ENCODE measurements at places on chromosomes 4 and X.

- DNase-seq, result no peak
Measured at GRCh38 chrX:13360146-13360545, 40.3 kb upstream of the ATXN3L start.

GRCh38 chr4:123858465-123858864 lies 461.9 kb downstream of the SPRY1 start:
- DNase-seq, result no peak

DNA sequence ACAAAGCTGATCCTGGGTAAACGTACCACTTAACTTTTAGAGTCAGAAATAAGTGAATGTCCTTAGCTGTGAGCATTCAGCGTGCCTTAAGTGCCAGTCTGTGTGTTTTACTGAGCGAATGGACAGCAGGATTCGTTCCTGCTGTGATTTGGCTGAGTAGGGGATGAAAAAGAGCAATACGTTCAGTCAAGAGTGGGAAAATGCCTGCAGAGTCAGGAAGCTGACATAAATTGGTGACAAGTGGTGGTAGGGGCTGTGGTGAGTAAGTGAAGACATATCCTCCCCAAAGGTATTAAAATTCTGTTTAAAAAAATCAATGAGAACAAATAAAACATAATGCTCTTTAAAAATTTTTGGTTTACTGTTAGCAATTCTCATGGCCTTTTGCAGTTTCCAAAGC lies 56.6 kb upstream of the TNIP3 start:
- no peak for DNase-seq

GRCh38 chrX:46485897-46486296 lies 59.3 kb downstream of the ZNF674 start:
- DNase-seq, result no peak

GRCh38 chr4:163755013-163755412 lies 260.5 kb downstream of the TMA16 start:
- no peak for DNase-seq

DNA sequence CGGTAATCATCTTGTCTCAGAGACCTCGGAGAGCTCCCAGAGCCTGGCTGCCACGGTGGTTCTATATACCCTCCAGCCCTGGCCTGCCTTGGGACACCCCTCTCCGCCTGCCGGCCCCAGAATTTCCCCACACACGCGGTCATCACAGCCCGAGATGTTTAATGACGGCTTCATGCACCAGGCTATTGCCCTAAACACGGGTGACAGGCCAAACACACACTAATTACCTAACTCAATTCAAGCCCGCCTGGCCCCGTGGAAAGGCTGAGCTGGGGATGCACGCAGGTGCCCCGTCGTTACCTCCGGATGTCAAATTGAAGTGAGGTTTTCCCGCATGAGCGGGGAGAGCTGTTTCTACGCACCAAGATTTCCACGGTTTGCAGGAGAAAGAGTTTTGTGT lies 72.9 kb upstream of the PPP2R3B start:
- no peak for DNase-seq

DNA sequence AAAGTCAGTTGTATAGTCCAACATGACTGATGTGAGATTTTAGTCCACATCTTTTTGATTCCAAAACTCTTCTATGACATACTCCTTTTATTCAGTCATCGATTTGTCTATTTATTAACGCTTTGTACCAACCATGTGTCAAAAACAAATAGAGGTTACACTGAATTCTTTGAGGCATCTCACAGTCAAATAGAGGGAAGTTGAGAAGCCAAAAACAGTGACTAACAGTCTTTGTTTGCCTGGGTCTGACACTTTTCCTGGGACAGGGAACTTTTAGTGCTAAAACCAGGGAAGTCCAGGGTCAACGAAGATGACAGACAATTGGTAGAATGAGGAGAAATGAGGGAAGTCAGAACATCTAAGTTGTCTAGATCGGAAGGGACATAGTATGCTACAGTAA lies 169.9 kb upstream of the HS3ST1 start:
- DNase-seq, result no peak

GRCh38 chrX:20538974-20539373 lies 272.3 kb upstream of the RPS6KA3 start:
- no peak for DNase-seq

GRCh38 chr4:26181616-26182015 lies 139.2 kb upstream of the RBPJ start:
- no peak for DNase-seq

GRCh38 chr4:75831856-75832405 lies 70.3 kb downstream of the PPEF2 start:
- no peak for DNase-seq

GRCh38 chr4:54498661-54499111 lies 159.1 kb upstream of the KIT start:
- no peak for DNase-seq

GRCh38 chr4:25112366-25112994 lies 47.8 kb downstream of the SEPSECS start:
- DNase-seq, result no peak

GRCh38 chr4:138804711-138805110 lies 210.9 kb upstream of the NOCT start:
- DNase-seq, result no peak

DNA sequence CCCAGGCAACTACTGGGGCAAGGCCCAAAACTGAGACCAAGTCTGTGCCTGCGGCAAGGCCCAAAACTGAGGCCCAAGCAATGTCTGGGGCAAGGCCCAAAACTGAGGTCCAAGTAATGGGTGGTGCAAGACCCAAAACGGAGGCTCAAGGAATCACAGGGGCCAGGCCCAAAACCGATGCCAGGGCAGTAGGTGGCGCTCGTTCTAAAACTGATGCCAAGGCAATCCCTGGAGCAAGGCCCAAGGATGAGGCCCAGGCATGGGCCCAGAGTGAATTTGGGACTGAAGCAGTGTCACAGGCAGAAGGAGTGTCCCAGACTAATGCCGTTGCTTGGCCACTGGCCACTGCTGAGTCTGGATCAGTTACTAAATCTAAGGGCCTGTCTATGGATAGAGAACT lies 2.7 kb downstream of the GPRASP2 start:
- no peak for DNase-seq

DNA sequence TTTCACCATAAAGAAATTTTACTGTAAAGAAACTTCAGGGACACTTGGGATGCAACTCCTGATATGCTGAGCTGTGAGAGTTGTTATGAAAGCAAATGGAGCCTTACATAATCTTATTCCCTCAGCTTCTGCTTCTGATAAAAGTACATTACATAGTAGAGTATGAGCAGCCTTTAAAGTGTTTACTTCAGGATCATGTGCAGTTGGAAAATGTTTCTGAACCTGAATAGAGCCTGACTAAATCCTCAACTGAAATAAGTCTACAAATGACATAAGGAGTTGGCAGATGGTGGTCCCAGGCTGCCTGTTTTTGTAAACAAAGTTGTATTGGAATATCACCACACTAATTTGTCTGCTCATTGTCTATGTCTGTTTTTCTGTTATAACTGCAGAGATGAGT lies 19.3 kb downstream of the RASSF6 start:
- DNase-seq, result no peak

All from activated T-cell treated with anti-CD3 and anti-CD28 coated beads for 4 hours (primary cell).